ENCODE measurements at places on chromosomes 13 and 19.

- no peak for DNase-seq
Observed at GRCh38 chr19:823565-824121, 1.9 kb upstream of the PLPPR3 start.

DNA sequence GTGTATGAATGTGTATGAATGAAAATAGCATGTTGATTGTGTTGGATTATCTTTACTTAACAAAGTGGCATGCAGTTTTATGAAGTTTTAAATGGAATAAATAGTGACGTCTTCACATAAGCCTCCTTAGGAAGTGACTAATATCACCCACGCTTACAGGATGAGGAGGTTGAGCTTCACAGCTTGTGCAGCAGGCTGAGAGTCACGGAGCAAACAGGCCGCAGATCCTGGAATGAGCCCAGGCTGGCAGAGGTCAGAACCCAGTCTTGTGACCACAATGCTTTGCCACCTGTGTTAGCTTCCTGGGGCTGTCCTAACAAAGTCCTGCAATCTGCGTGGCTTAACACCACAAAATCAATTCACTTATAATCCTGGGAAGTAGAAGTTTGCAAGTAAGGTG lies 20.8 kb downstream of the LAIR2 start:
- no peak for DNase-seq

DNA sequence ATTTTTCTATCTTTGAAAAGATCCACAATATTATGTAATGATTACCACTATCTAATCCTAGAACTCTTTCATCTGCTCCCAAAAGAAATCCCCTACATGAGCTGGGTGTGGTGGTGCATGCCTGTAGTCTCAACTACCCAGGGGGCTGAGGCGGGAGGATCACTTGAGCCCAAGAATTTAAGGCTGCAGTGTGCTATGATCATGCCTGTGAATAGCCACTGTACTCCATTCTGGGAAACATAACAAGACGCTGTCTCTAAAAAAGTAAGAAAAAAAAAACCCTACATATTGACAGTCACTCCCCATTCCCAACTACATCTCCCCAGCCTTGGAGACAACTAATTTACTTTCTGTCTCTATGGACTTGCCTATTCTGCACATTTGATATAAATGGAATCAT lies 1.1 kb upstream of the ZNF226 start:
- no peak for DNase-seq

- no peak for DNase-seq
Observed at GRCh38 chr13:98576963-98577835, at the start of gene STK24. Gene STK24, minus strand, starts transcription at chr13:98577107. Its CDS starts 321 bp downstream, at chr13:98576786.

DNA sequence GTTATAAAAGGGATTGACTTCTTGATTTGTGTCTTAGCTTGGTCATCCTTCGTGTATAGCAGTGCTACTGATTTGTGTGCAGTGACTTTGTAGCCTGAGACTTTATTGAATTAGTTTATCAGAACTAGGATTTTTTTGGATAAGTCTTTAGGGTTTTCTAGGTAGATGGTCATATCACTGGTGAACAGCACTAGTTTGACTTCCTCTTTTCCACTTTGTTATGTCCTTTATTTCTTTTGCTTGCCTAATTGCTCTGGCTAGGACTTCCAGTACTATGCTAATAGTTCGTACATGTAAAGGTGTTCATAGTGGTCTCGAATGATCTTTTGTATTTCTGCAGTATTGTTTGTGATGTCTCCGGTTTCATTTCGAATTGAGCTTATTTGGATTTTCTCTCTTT lies 145.4 kb downstream of the DNAJC3 start:
- no peak for DNase-seq

DNA sequence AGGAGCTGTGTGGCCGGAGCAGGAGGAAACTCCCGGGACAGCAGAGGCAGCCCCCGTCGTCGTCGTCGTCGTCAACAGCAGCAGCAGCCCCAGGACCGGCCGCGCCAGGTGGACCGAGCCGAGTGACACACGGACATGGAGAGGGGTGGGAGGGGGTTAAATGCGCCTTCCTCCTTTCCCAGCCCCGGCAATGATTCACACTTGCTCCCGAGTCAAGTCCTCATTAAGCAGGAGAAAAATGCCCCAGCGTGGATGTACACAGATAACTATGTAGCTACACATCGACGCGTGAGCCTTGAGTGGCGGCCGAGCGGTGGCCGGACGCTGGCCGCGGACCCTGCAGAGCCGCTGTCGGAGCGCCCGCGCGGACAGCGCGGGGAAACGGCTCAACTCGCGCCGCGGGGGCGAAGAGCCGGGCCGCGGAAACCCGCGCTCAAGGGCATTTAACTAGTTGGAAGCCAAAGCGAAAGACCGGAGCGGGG lies 645 bp downstream of the UBL3 start:
- DNase-seq: peak; percentile 31

Measured in thoracic aorta (tissue), 2 donors.